ENCODE measurements at places on chromosomes 2 and 18. TPM values are rescaled to one million over a fixed set of nuclear protein-coding genes. Genes with fewer than 3 reads are reported as not detected.

The STARD6 gene
- not detected for polyA plus RNA-seq

The CYBRD1 gene
- 3.7 TPM for polyA plus RNA-seq

The PMAIP1 gene
- 274 TPM for polyA plus RNA-seq

DNA sequence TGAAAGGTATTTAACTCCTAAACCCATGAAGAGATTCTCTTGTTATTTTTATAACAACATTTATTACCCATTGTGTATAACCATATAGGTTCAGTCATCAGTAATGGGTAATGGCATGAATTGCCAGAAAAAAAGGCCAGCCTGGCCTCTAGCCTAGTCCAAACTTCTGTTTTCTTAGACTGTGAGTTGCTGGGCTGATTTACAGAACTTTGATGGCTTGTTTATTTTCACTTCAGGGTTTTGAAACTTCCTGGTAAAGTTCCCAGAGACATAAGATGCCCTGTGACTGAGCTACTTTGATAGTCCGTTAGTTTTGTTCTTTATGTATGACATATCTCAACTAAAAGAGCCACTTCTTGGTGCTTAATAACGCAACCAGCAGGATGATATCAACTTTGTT, 164.8 kb downstream of the METTL4 start:
- H3K36me3 ChIP-seq = no peaks in the 10 kb centered on the region

DNA sequence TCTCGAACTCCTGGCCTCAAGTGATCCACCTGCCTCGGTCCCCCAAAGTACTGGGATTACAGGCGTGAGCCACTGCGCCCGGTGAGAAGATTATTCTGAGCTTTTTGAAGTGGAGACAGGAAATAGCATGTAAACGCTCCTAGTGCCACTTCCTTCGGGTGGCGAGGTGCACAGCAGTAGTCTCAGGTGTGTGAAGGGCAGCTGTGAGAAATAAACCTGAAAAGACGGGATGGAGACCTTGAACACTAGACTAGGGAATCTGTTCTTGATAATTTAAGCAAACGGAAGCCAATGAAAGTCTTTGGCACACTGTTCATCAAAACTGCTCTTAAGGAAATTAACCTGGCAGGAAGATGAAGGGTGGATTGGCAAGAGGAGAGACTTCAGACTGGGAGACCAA, 439 bp upstream of the PLEKHH2 start:
- no peaks in the 10 kb centered on the region for H3K36me3 ChIP-seq
- H3K4me3 ChIP-seq = peak overlapping the region; percentile 81
- peaks cover 16% of the 10 kb centered on the region for H3K27me3 ChIP-seq
- H3K27ac ChIP-seq = no peak overlapping the region

GRCh38 chr2:80238692-80239469, 65.7 kb downstream of the LRRTM1 start:
- peak; percentile 75 for DNase-seq
- H3K27me3 ChIP-seq = no peaks in the 10 kb centered on the region
- no peak overlapping the region for H3K4me3 ChIP-seq
- H3K4me1 ChIP-seq = no peaks in the 10 kb centered on the region
- no peak overlapping the region for H3K27ac ChIP-seq
- no peaks in the 10 kb centered on the region for H3K36me3 ChIP-seq

GRCh38 chr2:218219934-218220333, 2.9 kb downstream of the ARPC2 start:
- H3K27me3 ChIP-seq = no peaks in the 10 kb centered on the region
- 0 out of 2 replicates have a peak, but pooled peaks cover 14% of the 10 kb centered on the region for H3K36me3 ChIP-seq
- peak overlapping the region; percentile 55 for H3K27ac ChIP-seq
- H3K4me3 ChIP-seq = peak overlapping the region; percentile 37

DNA sequence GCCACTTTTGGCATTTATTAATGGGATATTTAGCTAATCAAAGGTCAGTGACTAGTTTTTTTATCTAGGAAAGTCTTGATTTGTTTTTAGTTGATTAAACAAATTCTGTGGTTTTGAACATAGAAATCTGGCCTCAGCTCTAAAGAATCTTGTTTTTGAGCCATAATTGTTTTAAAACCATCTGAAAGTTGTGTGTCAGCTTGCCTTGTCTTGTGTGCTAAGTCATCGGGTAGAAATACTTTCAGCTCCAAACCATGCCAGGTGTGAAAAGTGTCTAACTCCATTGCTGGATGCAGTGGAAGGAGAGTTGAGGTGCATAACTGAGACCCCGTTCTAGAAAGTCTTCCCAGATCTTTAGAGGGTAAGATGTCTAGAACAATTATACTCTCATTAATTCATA, 22.7 kb downstream of the FARP2 start:
- H3K36me3 ChIP-seq = peaks cover 7% of the 10 kb centered on the region
- H3K4me1 ChIP-seq = no peaks in the 10 kb centered on the region
- DNase-seq = no peak
- no peaks in the 10 kb centered on the region for H3K27me3 ChIP-seq
- H3K27ac ChIP-seq = no peak overlapping the region
